ENCODE measurements at places on chromosomes 16 and 17. TPM values are rescaled to one million over a fixed set of nuclear protein-coding genes. Genes with fewer than 3 reads are reported as not detected.

KRT222 gene
- polyA plus RNA-seq, result 0.15 TPM

BAHCC1 gene
- polyA plus RNA-seq, result 10.7 TPM

HOXB2 gene
- polyA plus RNA-seq, result 19.2 TPM

HSPB9 gene
- 0.26 TPM for polyA plus RNA-seq

KIF19 gene
- 1.4 TPM for polyA plus RNA-seq

AOC3 gene
- polyA plus RNA-seq, result 25.3 TPM

DHRS7C gene
- 88.2 TPM for polyA plus RNA-seq

MPP2 gene
- polyA plus RNA-seq, result 2.4 TPM

ZCCHC14 gene
- polyA plus RNA-seq, result 22.1 TPM

C17orf67 gene
- 1.4 TPM for polyA plus RNA-seq

DVL2 gene
- 35.4 TPM for polyA plus RNA-seq

CHST6 gene
- polyA plus RNA-seq, result 4.0 TPM

MCRIP1 gene
- 91.8 TPM for polyA plus RNA-seq

CDH5 gene
- 79.9 TPM for polyA plus RNA-seq

SP6 gene
- 1.4 TPM for polyA plus RNA-seq

GRIN2A gene
- 0.30 TPM for polyA plus RNA-seq

VASN gene
- polyA plus RNA-seq, result 11.0 TPM

NAGS gene
- 0.23 TPM for polyA plus RNA-seq

SMIM36 gene
- 0.07 TPM for polyA plus RNA-seq

SLC5A10 gene
- polyA plus RNA-seq, result 0.28 TPM

ABCA8 gene
- 38.6 TPM for polyA plus RNA-seq

YBX2 gene
- 2.0 TPM for polyA plus RNA-seq

TVP23B gene
- 27.0 TPM for polyA plus RNA-seq
